Stimulated activated CD8-positive, alpha-beta memory T cell treated with anti-CD3 and anti-CD28 coated beads, Interleukin-4, amount 100 ng/mL, for 1 hour (primary cell): ENCODE measurements at places on chromosomes 3 and 15.

GRCh38 chr3:56688191-56688590 lies 5.1 kb upstream of the TASOR start:
- no peak for DNase-seq

DNA sequence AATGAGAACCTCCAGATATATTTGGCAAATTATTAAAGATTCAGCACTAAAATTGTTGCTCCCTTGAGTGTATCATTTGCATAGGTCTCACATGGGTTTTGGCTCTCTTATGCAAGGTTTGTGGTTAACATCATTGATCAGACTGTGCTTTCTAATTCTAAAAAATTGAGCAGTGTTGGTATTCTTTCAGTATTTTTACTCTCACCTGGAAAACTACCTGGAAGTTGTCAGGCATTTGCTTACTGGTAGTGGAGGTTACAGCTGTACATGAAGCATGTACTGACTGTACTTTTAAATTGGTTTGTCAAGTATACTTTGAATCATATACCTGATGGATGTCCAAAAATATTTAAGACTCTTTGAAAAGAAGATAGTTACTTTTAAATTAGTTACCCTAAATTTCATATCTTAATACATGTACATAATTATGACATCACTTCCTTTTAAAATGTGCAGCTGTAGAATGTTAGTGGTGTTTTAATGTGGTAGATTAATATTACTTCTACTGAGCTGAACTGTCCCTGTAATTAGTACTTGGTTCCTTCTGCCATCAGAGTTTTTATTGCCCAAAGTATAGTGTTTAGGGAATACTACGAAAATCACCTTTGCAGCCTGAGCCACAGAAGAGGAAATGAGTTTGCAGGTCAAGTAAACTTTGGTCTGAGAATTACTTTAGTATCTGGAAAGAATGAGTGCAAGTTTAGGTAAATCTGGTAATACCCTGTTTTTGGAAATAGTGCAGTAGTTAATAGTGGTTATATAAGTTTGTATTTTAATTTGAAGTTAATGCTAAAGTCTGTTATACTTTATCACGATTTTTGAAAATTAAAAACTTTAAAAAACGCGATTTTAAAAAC lies 2.8 kb downstream of the CHD2 start:
- DNase-seq, result no peak

- no peak for DNase-seq
Observed at GRCh38 chr3:138405486-138405885, 28.9 kb upstream of the ESYT3 start.

- DNase-seq, result no peak
Observed at GRCh38 chr3:113054552-113054951, 63.8 kb downstream of the GTPBP8 start.

DNA sequence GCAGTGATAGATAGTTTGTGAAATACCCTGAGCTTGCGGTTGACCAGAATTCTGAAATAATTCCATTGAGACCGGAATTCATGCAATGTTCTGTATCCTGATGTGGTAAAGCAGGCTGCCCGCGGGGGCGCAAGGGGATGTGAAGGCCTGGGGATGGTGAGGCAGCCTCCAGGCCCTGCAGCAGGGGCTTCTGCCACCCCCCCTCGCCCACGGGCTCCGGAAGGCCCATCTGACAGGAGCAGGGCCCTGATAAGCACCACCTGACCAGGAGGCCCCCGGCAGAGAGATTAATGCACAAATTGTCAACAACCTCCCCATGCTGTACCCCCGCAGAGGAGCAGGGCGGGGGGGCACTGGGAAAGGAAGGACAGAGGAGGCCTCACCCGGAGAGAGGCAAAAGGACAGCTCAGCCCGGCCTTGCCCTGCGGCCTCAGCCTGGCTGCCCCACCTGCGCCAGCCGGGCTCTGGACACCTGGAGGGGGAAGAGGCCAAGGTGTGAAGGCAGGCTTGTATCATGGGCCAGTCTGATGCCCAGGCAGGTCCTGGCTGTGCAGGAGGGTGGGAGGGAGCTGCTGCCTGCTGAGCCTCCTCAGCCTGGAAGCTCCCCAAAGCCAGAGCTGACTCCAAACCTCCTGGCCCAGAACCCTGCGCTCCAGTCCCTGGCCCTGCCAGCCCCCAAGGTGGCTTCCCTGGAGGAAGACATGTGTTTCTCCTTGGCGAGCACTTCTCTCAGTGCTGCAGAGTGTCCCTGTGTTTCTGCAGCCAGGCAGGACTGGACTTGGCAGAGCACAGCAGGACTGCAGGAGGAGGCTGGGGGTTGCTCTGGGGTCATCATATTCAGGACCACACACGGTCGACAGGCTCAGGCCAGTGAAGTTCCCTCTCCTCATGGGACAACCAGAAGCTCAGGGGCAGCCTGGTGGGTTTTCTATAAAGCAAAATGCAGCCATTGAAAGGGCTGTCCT lies 46.5 kb downstream of the RPN1 start:
- no peak for DNase-seq

- no peak for DNase-seq
Observed at GRCh38 chr15:96330064-96330449, 443 bp upstream of the NR2F2 start.

- DNase-seq, result no peak
Observed at GRCh38 chr3:178532476-178532875, 3.8 kb upstream of the KCNMB2 start.
